ENCODE measurements at places on chromosomes 7 and 10. TPM values are rescaled to one million over a fixed set of nuclear protein-coding genes. Genes with fewer than 3 reads are reported as not detected.

DNA sequence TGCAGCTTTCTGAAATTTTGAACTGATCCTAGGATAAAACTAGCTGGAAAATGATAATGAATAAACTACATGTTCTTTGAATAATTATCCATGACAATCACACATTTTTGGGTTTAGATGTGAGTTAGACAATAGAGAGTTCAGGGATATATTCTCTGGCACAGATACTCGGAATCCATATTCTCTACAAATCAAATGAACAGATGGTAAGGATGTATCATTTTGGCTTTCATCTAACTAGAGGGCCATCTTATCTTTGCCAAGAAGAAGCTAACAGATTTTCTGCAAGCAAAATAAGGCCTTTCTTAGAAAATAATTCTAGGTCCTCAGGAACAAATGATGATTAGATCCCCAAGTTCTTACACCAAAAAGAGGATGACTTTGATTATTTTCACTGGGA is 355.9 kb upstream of the C7orf33 start:
- no peak for DNase-seq

DNA sequence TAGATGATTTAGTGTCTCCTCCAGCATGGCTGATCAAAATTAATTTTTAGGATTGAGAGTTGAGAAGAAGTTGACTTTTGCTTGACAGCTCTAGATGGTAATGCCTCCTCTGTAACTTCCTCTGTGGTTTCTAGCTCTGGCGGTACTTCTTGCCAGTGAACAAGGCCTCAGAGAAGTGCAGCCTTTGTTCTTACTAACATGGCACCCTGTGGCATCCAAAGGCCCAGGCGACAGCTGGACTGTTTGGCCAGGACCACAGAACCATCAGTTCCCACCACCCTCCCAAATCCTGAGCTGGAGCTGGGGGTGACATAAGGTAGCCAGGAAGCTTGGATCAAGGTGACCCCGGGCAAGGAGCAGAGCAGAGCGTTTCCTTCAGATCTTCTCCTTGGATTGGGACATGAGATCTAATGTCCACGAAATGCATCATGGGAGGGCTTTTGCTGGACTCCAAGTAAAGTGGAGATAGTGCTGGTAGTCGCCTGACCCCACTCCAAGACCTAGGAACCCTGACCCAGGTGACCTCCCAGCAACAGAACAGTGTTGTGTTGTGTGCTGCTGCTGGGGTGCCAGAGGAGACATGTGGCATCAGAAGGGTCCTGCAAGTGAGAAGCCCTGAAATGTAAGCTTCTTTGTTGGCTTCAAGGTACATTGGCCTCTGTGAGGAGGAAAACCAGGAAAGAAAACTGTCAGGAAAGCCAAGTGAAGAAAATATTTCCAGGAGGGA is 41.8 kb downstream of the APBB1IP start:
- DNase-seq: no peak

GRCh38 chr7:6416516-6417145 is 31.1 kb downstream of the DAGLB start:
- no peak for DNase-seq

DNA sequence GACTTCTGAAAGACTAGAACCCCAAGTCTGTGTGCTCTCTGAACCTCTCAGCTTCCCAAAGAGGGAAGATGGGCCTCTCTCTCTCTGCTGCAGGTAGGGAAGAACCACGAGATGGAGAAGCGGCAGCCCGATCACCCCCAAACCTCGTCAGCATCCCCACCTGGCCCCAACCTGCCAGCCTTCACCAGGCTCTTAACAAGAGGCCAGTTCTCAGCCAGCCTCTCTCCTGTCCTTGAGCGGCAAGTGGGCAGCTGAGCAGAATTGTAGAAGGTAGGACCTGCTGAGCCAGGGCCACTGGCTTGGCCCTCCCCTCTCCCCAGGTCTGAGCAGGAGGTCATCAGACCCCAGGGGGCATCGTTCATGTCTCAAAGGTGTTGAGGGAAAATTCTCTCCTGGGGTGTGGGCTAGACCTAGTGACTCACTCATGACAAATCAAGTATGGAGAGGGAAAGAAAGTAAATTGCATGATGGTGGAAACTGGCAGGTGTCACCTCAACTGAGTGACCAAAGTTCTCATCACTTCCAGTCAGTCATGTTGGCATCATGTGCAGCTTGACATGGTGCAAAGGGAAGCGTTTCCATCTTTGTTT is 92.0 kb upstream of the GPR26 start:
- no peak for DNase-seq

Gene NPC1L1
- polyA plus RNA-seq: 0.14 TPM

DNA sequence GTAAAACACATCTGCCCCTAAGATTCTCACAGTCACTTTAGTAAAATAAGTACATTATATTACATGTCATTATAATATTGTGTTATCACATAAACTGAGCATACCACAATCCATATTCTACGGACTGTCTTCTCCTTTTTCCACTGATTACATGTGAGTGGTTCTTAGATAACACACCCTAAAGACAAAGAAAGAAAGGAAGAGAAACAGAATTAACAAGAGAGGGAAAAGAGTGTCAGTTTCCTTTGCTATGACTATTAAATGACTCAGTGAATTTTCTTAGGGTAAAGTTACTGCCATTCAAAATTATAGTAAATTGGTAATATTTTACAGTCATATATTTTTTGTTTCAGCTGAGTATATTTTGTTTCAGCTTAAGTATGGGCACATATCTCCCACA is 268.3 kb downstream of the TWIST1 start:
- DNase-seq: no peak

DNA sequence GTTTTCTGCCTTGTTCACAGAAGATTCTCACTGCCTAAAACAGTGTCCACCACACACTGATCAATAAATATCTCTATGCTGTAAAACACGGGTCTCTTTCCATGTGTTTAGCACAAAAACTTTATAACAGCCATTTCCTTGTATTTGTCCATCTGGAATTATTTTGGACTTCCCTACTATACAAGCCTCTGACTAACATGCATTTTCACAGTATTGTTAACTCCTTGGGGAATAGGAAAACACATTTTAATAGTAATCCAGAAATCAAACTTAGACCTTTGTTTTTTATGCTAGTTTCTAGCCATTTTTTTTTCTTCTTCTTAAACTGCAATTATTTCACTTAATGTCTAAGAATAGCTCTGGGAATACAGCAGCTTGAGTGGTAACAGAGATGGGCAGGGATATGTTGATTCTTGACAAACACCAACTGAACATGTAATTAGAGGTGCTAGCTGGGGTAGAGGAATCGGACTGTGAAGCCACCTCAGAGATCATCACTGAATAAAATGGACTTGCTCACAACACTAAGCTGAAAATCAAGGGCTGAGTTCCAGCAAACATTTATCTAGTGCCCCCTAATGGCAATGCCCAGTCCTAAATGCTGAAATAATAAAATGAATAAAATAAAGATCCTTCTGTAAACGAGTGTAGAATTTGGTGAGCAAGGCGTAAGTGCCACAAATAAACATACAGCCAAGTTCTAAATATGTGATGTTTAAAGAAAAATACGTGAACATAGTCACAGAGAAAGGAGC is 593.1 kb downstream of the SORCS1 start:
- DNase-seq: no peak

DNA sequence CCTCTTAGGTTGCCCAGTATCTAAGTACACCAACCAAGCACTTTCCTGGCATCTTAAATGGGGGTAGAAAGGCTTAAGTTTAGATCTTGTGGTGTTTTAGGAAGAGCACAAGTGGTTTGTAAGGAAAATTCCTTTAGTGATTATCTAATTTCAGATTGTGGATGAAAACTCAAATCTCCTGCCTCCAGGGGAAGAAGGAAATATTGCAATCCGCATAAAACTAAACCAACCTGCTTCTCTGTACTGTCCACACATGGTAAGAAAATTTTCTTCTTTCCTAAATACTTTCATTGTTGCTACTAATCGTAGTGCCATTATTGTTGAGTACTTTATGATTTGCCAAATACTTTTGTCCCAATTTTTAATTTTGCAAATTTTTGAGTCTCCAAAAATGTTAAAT is 31.1 kb downstream of the ACSM6 start:
- DNase-seq: no peak

GRCh38 chr7:130065500-130066152 is 4.7 kb upstream of the KLHDC10 start:
- no peak for DNase-seq

GRCh38 chr10:74439213-74439612 is 288.2 kb downstream of the ADK start:
- no peak for DNase-seq

DNA sequence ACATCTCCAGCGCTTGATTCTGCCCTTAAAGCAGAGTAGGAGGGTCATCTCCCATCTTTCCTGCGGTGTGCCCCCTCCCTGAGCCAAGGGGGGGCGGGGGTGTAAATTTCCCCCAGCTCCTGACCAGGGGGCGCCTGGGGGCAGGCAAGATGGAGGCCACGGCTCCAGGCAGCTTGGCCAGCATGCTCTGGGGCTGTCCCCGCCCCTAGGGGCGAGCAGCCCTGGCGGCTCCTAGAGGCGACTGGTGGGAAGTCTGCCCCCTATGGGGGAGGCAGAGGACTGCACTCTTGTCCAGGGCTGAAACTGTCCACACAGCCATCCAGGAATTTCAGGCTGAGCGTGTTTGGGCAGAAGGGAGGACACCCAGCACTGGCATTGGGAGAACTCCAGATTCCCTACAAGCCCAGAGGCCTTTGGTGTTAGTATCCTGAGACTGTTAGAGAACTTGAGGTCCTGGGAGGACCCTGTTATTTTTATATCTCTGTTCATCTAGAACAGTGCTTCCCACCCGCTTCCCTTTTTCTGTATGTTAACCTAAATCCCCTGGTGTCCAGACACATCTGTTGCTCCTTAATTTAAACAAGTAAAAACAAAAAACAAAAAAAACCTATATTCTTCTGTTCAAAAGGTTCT is 4.6 kb downstream of the STRA8 start:
- no peak for DNase-seq

Gene PLCE1
- 0.71 TPM for polyA plus RNA-seq

Gene SPDYE11
- polyA plus RNA-seq: 0.07 TPM

GRCh38 chr7:85023066-85023712 is 163.7 kb downstream of the SEMA3D start:
- DNase-seq: peak; percentile 53

DNA sequence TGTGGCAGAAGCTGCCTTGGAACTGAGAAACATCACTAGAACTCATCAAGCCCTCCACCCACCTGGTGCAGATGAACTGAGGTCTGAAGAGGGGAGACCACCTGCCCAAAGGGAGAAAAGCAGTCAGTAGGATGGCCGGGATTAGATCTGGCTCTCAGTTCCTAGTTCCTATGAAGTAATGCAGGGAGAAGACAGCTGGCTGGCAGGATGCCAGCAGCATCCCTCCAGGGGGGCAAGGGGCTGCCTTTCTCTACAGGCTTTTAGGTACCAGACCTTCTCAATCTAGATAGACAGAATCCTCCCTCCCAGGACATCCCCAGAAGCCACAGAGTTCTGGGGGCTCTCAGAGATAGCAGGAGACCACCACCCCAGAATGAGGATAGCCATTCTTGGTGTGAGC is 7.8 kb downstream of the CRHR2 start:
- DNase-seq: no peak

Gene MYOF
- polyA plus RNA-seq: 14.0 TPM

GRCh38 chr10:33627611-33628010 is 293.1 kb upstream of the NRP1 start:
- DNase-seq: no peak

- no peak for DNase-seq
Measured at GRCh38 chr7:21028186-21028585, 241.5 kb upstream of the SP8 start.

DNA sequence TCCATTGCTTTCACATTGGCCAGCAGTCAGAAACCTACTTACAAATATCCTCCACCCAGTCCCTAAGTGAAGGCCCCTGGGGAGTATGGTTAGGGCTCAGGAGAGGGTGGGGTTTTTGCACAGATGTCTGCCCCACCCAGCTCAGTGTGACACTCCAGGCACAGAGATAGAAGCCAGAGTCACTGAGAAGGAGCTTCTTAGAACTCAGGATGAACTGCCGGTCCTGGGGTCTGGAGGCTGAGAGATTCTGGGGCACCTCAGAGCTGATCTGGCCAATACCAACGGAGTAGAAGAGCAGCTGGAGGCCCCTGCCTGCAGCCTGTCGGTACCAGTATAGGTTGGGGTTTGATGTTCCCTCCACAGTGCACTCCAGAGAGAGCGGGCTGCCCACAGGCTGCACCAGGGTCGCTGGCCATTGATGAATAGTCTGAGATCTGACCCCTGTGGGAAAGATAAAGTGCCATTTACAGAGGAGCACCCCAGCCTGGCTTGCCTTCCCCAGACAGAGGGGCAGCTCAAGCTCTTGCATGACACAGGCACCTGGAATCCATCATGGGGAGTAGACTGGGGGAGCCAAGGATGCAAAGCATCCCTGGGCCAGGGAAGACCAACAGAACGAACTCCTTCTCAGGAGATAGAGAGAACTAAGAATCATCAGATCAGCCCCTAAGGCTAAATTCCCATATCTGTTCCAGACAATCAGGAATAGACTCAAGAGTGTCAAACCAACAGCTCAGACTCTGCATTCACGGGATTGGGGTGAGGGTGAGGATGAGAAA is 41.9 kb downstream of the PRSS2 start:
- DNase-seq: peak; percentile 90

Gene CYP2C19
- polyA plus RNA-seq: 0.02 TPM

DNA sequence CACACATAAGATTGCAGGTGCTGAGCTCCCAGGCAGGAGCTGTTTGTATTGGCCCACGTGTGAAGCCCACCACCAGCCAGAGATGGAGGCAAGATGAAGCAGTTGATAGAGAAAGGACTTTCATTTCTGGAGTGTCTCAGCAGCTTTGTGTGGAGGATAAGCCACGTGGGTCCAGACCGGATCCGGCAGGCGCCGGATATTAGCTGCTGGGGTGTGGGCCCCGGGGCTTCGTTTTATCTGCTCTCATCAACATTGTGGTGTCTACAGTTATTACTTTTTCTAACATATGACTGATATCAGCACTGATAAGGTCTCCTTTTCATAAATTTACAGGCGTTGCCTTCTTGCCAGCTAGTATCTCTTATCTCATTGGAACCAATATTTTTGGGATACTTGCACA is 25.5 kb downstream of the SLC18A2 start:
- no peak for DNase-seq

Gene HMX3
- polyA plus RNA-seq: not detected

Gene GGCT
- 85.4 TPM for polyA plus RNA-seq

- no peak for DNase-seq
Measured at GRCh38 chr7:112067632-112068540, 138.3 kb downstream of the DOCK4 start.

Gene ZP3
- 2.3 TPM for polyA plus RNA-seq

DNA sequence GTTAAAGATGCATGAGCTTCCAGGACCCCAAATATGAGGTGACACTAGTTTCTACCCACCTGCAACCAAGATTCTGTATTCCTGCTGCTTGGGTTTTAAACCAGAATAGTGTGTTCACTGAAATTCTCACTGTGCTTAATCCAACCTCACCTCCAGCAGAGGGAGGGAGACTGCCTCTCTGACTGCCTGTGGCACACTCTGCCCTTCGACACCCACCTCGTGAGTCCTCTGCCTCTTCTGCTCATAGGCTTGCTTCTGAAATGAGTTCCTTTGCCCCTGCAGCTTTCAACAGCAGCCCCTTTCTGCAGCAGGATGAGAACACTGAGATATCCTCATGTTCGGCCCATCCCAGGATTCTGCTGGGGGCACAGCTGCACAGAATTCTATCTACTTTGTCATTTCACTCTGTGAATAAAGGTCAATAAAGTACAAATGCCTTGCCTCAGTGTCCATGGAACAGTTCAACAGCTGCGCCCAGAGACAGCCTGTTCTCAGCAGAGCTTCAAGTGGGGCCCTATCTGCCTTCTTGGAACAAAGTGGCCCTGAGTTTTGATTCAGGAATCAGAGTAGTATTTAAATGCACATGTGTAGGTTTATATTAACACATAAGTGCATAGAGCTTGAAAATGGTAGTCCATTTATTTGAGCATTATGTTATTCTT is 632.5 kb downstream of the TNS3 start:
- no peak for DNase-seq

- DNase-seq: no peak
Measured at GRCh38 chr10:18418541-18419215, 232.7 kb downstream of the NSUN6 start.

Data from thymus (tissue), 14 donors.